ENCODE measurements at places on chromosomes 12 and 14.

DNA sequence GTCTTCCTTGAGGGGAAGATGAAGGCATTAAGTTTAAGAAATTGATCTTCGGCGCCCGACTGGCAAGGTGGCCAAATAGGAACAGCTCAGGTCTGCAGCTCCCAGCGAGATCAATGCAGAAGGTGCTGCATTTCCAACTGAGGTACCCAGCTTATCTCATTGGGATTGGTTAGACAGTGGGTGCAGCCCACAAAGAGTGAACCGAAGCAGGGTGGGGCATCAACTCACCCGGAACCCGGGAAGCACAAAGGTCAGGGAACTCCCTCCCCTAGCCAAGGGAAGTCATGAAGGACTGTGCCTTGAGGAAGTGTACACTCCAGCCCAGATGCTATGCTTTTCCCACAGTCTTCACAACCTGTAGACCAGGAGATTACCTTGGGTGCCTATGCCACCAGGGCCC lies 45.2 kb upstream of the AVPR1A start:
- no peak for DNase-seq

DNA sequence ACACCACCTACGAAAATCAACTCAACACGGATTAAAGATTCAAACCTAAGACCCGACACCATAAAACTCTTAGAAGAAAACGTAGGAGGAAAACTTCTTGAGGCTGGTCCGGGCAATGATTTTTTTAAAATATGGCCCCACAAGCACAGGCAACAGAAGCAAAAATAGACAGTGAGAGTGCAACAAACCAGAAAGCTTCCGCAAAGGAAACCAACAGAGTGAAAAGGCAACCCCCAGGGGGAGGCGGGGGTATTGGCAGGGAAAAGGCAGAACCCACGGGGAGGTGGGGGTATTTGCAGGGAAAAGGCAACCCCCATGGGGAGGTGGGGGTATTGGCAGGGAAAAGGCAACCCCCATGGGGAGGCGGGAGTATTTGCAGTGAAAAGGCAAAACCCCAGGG lies 20.5 kb upstream of the FBRSL1 start:
- DNase-seq: no peak

GRCh38 chr14:62934439-62934838 lies 110.8 kb downstream of the KCNH5 start:
- DNase-seq: no peak

DNA sequence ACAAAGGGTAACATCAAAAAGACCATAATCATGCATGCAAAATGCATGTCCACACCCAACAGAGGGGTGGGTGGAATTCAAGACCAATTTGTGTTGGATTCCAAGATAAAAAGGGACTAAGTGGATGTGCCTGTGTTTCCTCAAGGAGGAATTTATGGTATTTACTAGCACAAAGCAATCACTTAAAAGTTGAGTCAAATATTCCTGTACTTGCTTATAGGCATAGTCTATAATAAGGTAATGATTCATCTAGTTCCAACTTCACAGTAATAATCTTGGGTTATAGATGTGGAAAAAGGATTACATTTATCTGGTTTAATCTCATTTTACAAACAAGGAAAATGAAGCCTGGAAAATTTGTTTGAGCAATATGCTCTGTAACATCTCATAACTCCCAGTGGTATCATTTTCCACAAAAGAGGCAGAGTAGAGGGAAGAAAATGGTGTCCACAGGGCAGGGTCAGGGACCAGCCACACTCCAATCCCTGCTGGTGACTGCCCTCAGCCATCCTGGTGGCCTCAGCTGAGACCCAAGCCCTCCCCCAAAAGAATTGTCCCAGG lies 80.8 kb upstream of the REP15 start:
- DNase-seq: no peak

DNA sequence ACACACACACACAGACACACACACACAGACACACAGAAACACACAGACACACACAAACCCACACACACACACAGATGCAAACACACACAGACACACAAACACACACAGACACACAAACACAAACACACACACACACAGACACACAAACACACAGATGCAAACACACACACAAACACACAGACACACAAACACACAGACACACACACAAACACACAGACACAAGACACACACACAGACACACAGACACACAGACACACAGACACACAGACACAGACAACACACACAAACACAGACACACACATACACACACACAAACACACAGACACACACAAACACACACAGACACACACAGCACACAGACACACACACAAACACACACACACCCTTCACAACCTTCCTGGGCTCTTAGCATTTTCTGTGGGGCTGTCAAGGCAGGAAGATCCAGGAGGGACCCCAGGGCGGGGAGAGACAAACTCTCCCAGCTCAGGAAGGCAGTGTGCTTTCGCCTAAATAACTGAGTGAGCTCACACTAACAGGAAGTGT lies 24.2 kb upstream of the INF2 start:
- no peak for DNase-seq

DNA sequence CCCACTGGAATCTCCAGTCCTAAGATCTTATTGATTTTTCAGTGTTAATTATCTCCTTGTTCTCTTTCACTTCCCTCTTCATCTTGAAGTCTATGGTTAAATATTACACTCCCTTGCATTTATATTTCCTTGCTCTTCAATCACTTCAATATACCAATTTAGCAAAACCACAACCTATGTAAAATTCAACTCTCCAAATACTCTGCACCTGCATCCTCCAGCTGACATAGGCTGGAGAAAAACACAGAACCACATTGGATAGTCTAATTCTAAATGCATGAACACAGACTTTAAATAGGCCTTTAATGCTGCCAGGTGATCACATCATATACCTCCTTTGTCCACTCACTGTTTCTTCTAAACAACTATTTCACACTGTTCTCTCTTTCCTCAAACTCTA lies 253.8 kb upstream of the GARIN6 start:
- DNase-seq: no peak

GRCh38 chr12:113208041-113208934 lies 13.0 kb upstream of the TPCN1 start:
- DNase-seq: peak; percentile 55

DNA sequence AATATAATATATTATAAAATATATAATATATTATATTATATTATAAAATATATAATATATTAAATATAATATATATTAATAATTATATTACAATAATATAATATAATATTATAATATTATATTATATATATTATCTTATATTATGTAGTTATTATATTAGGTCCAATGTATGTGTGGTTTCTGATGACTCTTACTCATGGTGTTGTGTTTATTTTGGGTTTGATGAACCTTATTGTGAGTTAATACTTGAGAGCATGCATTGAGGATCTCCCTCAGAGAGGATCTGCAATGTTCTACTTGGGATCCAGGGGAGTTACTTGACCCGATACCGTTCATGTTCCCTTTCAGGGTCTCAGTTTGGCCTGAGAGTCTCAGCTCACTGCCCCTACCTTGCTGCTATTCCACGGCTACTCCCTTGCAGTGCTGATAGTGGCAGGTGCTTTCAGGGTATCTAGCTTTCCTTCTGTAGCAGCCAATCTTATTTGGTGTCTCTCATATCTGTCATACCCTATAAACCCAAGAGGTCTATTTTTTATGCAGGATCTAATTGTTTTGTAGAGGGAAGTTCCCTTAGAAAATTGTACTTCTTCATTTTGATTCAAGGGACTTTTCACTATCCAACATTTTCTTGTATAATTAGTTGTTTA lies 89.1 kb upstream of the ZDHHC17 start:
- DNase-seq: no peak

GRCh38 chr14:54804538-54805041 lies 98.0 kb downstream of the GCH1 start:
- no peak for DNase-seq

DNA sequence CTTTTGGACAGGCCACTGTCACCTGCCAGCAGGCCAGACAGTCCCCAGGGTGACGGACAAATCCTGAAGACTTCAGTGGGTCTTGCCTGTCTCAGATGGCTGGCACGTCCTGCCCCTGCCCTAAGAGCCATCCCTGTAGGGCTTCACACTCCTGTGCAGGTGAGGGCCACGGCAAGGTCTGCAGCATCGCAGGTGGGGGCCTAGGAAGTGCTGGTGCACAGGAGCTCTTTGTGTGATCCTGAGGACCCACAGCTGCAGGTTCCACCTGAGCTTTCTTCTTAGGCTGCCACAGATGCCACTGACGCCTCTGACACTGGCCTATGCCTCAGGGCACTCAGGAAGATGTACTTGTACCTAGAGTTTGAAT lies 108.5 kb upstream of the FKBP4 start:
- DNase-seq: peak; percentile 4

GRCh38 chr14:24196071-24197055 lies 1.1 kb upstream of the TM9SF1 start:
- DNase-seq: no peak

DNA sequence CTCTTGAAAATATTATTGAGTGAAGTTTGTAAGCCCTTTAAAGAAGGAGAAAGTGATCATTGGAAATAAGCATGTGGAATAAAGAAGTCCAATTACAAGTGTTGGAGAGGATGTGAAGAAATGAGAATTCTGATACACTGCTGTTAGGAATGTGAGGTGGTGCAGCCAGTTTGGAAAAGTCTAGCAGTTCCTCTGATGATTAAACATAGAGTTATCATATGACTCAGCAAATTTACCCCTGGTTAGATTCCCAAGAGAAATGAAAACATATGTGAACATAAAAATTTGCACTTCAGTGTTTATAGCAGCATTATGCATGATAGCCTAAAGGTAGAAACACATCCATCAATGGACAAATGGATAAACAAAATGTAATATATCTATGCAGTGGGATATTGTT lies 319.9 kb downstream of the AEBP2 start:
- no peak for DNase-seq

DNA sequence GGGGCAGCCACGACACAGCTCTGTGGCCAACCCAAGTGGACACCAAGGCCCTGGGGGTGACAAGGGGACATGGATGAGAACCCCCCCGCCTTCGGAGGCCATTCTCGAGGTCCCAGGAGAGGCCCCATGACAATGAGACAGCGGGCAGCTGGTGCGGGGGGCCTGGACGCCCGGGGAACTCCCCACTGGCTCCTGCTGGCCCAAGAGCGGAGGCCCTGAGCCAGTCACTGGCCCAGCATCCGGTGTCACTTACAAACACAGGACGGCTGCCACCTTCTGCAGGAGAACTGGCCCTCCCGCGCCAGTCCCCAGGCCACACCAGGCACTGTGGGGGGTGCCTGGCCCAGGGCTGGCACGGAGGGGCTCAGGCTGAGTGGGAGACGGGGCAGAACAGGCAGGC lies 51.4 kb downstream of the NCOR2 start:
- no peak for DNase-seq
